Gastrocnemius medialis (tissue), 4 donors: ENCODE measurements at places on chromosomes 16 and 17. TPM values are rescaled to one million over a fixed set of nuclear protein-coding genes. Genes with fewer than 3 reads are reported as not detected.

- DNase-seq: no peak
Observed at GRCh38 chr16:9840761-9841665, 341.2 kb downstream of the GRIN2A start.

- DNase-seq: no peak
Observed at GRCh38 chr17:80890921-80891396, 100.7 kb upstream of the CHMP6 start.

DNA sequence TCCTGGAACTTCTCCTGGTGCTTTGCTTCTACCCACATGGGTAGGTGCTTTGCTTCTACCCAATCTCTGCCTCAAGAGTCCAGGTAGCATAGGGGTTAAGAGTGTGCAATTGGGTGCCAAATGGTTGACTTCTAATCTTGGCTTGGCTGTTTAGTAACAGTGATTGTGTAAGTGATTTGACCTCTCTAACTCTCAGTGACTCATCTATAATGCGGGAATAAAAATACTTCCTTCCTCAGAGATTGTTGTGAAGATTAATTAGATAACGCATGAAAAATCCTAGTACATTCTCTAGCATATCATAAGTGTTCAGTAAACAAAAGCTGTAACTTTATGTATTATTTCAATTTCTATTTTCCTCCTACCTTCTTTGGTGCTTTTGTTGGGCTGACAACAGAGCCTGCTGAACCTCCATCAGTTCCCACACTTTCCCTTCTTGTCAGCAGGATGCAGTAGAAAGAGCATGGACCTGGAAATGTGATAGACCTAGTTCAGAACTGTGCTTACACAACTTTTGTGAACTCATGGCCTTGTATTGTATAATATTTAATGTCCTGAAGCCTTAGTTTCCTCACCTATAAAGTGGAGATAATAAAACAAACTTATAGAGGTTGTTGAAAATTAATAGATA lies 72.9 kb upstream of the SMIM36 start:
- DNase-seq: no peak

DNA sequence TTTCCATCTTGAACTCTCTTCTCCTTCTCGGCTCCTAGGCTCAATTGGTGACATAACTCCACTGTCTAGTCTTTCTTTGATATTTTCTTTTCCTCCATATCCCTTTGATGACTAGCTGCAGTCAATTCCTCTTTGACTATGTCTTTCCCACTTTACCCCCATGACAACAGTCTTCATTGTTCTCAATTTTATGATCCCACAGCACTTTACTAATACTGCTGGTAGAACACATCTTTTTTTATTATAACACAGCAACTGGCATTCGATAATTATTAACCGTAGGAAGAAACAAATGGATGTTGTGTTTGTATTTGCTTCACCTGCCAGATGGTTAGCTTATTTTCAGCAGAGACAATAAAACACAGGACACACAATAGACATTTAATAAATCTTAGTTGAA lies 1.3 kb downstream of the KRTAP3-3 start:
- no peak for DNase-seq

TEKT1 gene
- not detected for total RNA-seq

SCGB1C2 gene
- not detected for total RNA-seq

ATP2A1 gene
- total RNA-seq: 380 TPM

SLC25A10 gene
- 5.9 TPM for total RNA-seq

SP2 gene
- total RNA-seq: 5.5 TPM

SLC13A5 gene
- 0.10 TPM for total RNA-seq

ASGR2 gene
- total RNA-seq: 2.2 TPM
